ENCODE measurements at places on chromosomes 7 and 10.

GRCh38 chr10:42836771-42837468 lies 54.3 kb downstream of the BMS1 start:
- peak; percentile 12 for DNase-seq

DNA sequence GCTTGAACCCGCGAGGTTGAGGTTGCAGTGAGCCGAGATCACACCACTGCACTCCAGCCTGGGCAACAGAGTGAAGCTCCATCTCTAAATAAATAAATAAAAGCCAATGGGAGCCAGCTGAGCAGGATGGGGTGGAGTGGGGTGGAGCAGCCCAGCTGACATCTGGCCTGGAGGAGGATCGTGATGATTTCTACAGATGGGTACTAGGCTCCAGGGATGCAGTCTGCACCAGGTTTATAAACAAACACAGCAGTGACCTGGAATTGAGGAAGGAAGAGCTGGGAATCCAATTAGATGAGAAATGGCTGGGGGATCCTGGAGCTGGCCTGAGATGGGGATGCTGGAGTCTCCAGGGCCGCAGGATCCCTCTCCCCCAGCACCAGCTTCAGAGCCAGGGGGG lies 7.3 kb upstream of the GRIFIN start:
- no peak for DNase-seq

GRCh38 chr7:5699467-5700384 lies 81.7 kb downstream of the RNF216 start:
- DNase-seq: peak; percentile 36

DNA sequence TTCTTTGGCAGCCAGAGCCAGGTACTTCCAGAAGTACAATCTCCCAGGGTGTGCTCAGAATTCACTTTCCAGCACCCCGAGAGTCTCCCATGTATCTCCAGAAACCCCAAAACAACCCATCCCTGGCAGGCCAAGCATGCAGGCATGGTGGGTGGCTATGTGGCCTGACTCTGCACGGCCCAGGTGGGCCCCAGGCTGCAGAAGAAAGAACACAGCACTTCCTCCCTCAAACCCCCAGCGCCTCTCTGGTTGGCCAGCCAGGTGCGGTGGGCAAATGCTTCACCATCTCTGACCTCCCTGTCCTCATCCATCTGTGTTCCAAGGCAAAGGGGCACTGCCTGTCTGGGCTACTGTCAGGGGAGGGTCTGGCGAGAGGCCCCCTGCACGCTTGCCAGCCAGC lies 100.3 kb downstream of the MKI67 start:
- DNase-seq: no peak

GRCh38 chr10:77629775-77630506 lies 7.7 kb downstream of the KCNMA1 start:
- DNase-seq: no peak

GRCh38 chr7:30177186-30177585 lies 42.4 kb downstream of the MTURN start:
- no peak for DNase-seq

GRCh38 chr10:98910546-98910945 lies 325.1 kb downstream of the HPSE2 start:
- no peak for DNase-seq

DNA sequence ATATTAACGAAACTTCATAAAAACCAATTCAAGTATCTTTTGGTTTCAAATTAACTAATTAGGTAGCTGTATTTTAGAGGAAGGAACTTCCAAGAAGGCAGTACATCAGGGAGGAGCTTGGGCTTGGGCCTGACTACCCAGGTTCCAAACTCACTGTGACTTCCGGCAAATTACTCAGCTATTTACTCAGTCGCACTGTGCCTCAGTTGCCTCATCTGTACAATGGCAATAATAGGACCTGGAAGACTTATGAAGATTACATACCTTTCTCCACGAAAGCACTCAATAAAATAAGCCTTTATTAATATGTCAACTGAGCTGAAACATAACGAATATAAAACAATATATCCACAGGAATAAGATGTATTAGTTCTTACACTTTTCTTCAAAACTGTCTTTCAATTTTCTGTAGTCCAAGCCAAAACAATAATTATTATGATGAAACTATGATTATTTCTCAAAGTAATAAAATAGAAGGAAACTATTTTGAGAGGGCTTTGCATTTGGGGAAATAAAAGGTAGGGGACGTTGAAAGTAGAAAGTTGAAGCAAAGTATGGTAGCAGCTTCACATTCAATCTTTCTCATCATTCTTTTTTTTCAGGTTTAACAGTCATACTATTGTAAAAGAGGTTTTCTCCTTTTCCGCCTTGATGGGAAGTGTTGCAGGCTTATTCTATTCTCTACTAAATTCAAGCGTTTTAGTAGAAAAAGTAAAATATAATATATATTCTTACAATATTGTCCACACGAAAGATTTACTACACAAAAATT lies 10.5 kb upstream of the EBLN1 start:
- DNase-seq: no peak

DNA sequence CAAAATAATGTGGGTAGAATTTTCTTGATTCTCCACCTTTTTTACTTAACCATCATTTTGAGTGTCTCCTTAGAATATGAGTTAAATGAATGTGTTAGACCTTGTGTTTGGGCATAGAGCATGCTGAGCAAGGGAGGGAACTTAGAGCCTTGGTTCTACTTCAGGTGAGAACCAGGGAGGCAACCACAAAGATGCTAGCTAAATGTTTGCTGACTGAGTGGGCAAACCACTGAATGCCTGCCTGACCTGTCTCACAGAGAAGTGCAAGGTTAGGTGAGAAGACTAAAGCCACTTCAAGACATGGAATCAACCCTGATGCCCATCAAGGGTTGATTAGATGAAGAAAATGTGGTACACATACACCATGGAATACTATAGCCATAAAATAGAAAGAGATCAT lies 242.6 kb upstream of the ZNF32 start:
- DNase-seq: no peak

DNA sequence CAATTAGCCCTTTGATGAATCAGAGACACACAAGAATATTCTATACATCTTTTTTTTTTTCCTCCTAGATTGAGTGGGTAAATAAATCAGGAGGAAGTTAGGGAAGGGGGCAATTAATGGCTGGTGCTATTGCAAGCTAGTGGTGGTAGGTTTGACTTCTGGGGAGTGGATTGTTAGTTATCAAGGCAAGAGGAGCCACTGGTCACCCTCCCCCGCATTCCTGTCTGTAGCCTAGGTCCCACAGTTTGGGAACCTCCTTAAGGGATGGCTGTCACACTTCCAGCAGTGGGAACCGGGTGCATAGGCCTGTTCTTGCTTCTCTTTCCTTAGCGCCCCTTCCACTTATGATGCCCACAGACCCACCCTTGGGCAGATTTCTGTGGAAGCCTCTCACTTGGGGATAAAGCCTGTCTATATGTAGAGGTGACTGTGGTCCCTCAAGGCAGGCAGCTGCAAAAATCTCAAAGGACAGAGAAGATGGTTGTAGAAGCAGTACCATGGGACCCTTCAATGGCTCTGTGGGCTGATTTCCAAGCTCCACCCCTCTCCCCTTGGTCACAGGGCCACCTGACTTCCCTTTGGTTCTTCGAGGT lies 2.3 kb upstream of the ADCK2 start:
- no peak for DNase-seq

DNA sequence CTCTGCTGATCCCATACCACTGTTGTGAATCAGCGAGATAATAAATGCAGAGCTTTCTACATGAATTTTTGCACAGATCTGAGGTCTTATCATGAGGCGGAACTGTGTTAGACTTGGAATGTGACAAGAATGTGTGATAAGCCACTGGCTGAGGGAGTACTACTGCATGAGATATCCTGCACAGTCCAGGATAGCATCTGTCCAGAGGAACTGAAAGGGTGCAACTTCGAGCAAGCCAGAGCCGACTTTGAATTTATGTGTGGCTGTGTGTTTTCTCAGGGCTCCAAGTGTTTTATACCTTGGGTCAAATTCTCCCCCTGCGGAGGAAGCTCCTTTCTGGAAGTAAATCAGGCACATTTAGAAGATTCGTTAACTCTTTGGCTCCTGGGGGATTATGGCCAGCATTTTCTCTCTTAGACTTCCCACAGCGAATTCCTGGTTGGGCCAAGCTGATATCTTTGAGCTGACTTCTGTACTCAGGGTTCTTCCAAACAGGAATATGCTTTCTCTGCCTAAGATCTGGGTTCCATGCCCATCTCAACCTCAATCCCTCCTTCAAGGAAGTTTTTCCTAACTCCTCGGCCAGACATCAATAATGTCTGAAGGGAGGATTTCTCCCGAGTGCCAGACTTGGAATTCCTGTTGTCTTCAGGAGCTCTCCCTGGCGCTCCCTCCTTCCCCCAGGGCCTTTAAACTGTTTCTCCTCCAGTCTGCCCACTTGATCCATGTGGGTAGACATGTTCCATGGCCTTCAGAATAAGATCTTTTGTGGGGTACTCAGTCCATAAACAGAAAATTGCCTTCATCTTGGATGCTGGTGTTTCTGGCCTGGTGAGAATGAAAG lies 2.5 kb upstream of the MEST start:
- DNase-seq: no peak

DNA sequence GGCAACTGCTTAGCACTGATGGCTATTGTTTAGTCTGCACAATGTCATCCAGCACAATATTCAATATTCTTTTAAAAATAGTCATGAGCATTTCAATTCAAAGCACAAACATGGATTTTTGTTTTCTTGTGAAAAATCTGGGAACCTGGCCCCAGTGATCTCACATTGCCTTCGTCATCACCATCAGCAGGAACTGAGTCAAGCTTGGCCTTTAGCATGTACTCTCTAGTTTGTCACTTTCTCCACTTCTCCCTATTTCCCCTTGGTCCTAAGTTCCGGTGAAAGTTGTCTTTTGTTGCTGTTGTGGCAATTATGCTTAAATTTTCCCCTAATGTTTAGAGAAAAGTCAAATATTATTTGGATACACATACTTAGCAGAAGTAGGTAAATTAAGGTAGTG lies 252.9 kb upstream of the SORCS1 start:
- DNase-seq: peak; percentile 25

DNA sequence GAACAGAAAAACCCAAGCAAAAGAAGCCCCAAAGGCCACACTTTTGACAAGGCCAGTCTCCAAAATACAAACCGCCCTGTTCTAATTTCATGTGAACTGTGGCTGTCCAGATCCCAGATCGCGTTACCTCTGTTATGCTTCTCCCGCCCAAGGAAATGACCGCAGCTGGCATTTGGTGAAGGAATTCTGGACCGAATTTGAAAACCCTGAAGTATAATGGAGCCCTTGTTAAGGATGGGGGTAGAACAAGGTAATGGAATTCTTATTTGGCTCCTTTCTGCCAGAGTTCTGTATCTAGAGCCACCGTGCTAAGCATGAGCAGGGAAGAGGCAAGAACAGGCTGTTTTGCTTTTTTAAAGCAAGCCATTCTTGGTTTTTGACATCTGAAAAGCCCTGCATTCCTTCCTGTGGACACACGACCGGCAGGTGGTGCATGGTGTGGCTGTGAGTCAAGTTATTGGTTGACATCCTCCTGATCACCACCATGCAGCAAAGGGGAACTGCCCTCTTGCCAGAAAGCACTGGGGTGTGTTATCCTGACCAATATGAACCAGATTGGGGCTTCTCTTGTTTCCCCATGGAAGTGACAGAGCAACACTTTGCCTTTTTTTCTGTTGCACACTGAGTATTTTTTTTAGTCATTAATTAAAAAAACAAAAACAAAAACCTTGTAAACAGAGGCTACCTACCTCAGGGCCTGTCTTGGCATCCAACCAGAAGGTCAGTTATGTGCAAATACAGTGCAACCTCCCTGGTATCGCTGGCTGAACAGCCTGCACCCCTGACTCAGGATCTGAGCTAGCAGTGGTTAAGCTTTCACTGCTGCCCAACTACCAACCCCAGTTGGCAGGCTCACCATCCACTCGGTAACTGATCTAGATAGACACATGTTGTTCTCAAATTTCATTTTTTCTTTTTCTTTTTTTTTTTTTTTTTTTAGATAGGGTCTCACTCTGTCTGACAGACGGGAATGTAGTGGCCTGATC lies 14.2 kb downstream of the UCMA start:
- no peak for DNase-seq
